CD8-positive, alpha-beta memory T cell (primary cell): ENCODE measurements at places on chromosomes 11 and 22. TPM values are rescaled to one million over a fixed set of nuclear protein-coding genes. Genes with fewer than 3 reads are reported as not detected.

- peak overlapping the region; percentile 62 for H3K4me3 ChIP-seq
- H3K27ac ChIP-seq: peak overlapping the region; percentile 65
- H3K27me3 ChIP-seq: peaks cover 9% of the 10 kb centered on the region
- DNase-seq: no peak
Observed at GRCh38 chr11:78418584-78419211, 1.1 kb upstream of the GAB2 start.

DNA sequence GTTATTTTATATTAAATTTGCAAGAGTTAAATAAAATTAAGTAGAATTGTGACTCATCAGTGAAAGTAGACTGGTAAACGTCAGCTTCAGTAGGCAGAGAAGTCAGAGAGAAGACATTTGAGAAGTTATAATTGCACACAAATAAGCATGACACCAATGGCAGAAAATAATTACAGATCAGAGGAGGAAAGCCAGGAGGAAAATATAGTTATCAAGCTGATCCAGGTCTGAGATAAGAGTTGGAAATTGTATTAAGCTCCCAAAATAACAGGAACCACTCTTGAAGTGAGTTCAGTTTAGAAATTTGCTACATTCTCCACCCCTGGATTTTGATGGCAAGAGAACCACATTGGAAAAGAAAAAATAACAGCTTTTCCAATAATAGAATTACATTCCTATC is 533.8 kb upstream of the CHORDC1 start:
- no peak overlapping the region for H3K27ac ChIP-seq
- no peak for DNase-seq
- H3K4me3 ChIP-seq: no peak overlapping the region
- no peaks in the 10 kb centered on the region for H3K4me1 ChIP-seq

GRCh38 chr11:89355646-89356045 is 135.5 kb downstream of the NOX4 start:
- H3K4me1 ChIP-seq: no peaks in the 10 kb centered on the region
- no peak overlapping the region for H3K27ac ChIP-seq
- H3K36me3 ChIP-seq: no peaks in the 10 kb centered on the region
- H3K27me3 ChIP-seq: no peaks in the 10 kb centered on the region
- DNase-seq: no peak

The C1QTNF5 gene
- polyA plus RNA-seq: not detected

DNA sequence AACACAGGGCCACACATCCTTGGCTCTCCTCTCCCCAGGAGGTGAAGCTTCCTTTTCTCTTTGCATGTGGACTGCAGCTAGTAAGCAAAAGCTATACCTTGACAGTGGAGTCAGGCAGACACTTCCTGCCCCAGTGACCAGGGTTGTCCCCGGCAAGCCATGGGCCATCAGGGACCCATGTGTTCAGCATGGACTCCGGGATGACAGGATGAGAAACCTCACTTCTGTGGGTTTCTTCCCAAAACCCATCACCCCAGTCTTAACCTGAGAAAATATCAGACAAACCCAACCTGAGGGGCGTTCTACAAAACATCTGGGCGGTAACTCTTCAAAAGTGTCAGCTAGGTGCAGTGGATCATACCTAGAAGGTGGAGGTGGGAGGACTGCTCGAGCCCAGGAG is 40.2 kb downstream of the GNB1L start:
- H3K4me1 ChIP-seq: peaks cover 8% of the 10 kb centered on the region
- no peaks in the 10 kb centered on the region for H3K27me3 ChIP-seq
- H3K27ac ChIP-seq: peak overlapping the region; percentile 52
- H3K4me3 ChIP-seq: no peak overlapping the region

The BIK gene
- 7.2 TPM for polyA plus RNA-seq

The PRAME gene
- not detected for polyA plus RNA-seq
